Smooth muscle cell of the pulmonary artery (primary cell): ENCODE measurements at places on chromosomes 3 and 15. TPM values are rescaled to one million over a fixed set of nuclear protein-coding genes. Genes with fewer than 3 reads are reported as not detected.

Gene IL12A
- total RNA-seq: 1.8 and 3.7 TPM in 2 replicates

Gene PEX11A
- total RNA-seq: 7.5 and 10.6 TPM in 2 replicates

Gene SCAMP5
- total RNA-seq: 1.6 and 2.6 TPM in 2 replicates

Gene CFAP161
- total RNA-seq: 0.10 TPM in 1 of 2 replicates, not detected in the other

Gene PGBD4
- total RNA-seq: 3.6 and 3.9 TPM in 2 replicates

Gene NR1I2
- 0.20 and 0.23 TPM in 2 replicates for total RNA-seq

Gene GOLGA6A
- total RNA-seq: 0.03 and 0.07 TPM in 2 replicates

Gene AADACL2
- total RNA-seq: not detected in 2 replicates

Gene TRPM1
- not detected in 2 replicates for total RNA-seq

Gene SLC24A5
- total RNA-seq: not detected in 2 replicates

Gene PPIB
- 971 and 1,036 TPM in 2 replicates for total RNA-seq

Gene AGTR1
- 0.30 and 3.7 TPM in 2 replicates for total RNA-seq

Gene ZNF770
- total RNA-seq: 40.1 and 45.1 TPM in 2 replicates

Gene RTP3
- not detected in 2 replicates for total RNA-seq

Gene TLR9
- under 0.01 and 0.23 TPM in 2 replicates for total RNA-seq

Gene PDZRN3
- 26.0 and 49.3 TPM in 2 replicates for total RNA-seq

Gene NEK10
- 13.0 and 16.2 TPM in 2 replicates for total RNA-seq

Gene P3H2
- total RNA-seq: 23.8 and 25.7 TPM in 2 replicates
